ENCODE measurements at places on chromosomes 4 and X.

DNA sequence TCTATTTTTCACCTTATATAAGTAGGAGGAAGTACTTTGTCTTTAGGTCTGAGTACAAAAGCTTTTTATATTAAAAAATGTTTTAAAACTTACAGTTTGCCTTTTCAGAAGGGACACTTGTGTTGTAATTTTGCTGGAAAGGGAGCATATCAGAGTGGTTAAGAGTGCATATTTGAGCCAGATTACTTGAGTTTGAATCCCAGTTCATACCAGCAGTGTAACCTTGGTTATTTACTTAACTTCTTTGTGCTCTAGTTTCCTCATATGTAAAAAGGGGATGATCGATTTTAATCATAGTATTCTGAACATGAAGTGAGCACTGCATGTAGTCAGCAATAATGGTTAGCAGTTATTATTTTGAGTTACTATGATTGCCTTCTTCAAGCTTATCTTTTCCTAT is 78.3 kb upstream of the SLC4A4 start:
- DNase-seq, result no peak

DNA sequence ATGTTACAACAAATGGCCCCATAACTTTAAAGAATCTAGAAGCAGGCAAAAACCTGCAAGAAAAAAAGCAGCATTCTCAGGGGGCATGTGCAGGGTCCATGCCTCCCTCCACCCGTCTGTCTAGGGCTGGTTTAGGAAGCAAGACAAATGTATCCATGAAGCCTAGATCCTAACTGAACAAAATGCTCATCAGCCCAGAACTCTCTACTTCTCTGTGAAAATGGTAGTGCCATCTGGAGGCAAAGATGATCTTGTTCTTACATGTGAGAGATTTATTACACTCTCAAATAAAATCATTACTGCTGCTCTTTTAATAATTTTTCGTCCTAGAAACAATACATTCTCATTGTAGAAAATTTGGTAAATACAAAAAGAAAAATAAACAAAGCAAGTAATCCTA is 26.7 kb downstream of the NR3C2 start:
- peak; percentile 17 for DNase-seq

DNA sequence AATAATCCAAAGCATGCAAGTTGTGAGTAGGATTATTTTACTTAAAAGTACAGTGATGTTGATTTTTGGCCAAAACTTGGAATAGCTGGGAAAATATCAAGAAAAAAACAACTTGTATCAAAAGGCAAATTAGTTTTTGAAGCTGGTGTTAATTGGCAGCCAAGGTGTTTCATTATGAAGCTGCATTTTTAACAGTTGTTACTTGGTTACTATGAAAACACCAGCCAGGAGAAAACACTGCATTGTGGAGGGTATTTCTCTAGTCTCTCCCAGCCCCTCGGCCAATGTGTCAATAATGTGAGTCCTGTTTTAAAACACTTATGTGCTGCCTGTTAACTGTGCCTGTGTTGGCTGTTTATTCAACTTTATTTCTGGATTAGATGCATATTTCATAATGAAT is 733.4 kb downstream of the ADGRL3 start:
- DNase-seq, result no peak

GRCh38 chrX:125340490-125340889 is 20.8 kb downstream of the TEX13C start:
- DNase-seq, result no peak

- no peak for DNase-seq
Observed at GRCh38 chr4:98746530-98746929, 88.1 kb upstream of the TSPAN5 start.

- DNase-seq, result no peak
Observed at GRCh38 chr4:7103607-7104365, 35.9 kb upstream of the GRPEL1 start.

Data from fibroblast of the aortic adventitia (primary cell).